ENCODE measurements at places on chromosomes 5 and 9. TPM values are rescaled to one million over a fixed set of nuclear protein-coding genes. Genes with fewer than 3 reads are reported as not detected.
A peak's percentile ranks its signal among the peaks of the same experiment; 100 is the strongest.

Gene HACD4
- 6.7 TPM for total RNA-seq

DNA sequence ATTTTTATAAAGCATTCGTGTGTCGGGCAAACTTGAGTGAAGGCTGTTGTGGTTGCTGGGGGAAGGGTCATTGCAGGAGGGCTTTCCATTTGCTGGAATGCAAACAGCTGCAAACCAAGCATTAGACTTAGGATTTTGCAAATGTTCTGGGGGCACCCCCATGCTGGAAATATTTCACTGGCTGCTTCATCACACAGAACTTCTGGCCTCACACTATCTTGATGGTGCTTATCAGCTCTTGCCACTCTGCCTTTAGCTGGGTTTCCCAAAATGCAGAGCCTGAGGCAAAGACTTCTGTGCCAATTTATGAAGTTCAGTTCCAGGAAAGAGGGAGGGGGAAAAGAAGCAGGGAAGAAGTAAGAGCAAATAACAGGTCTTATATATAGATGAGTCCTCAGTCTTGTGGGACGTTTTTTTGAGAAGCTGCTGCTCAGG lies 8.6 kb upstream of the COL15A1 start:
- no peak for DNase-seq

DNA sequence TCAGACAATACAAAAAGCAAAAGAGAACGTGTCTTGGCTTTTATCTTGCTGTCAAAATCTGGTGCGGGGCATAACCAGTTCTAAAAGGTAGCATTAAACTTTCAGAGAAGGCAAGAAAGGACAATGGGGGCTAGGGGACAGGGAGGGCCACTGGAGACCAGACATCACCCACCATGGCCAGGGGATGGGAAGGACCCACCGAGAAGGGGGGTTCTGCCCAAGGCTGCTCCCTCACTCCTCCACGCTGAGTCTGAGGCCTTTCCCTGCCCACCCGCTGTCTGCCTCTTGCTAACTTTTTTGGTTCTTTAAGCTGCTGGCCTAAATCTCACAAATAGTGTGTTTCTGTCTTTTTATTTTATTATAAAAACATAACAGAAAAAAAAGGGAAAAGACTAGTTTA lies 33.6 kb downstream of the ATPSCKMT start:
- DNase-seq: no peak

Gene ACTBL2
- 0.30 TPM for total RNA-seq

DNA sequence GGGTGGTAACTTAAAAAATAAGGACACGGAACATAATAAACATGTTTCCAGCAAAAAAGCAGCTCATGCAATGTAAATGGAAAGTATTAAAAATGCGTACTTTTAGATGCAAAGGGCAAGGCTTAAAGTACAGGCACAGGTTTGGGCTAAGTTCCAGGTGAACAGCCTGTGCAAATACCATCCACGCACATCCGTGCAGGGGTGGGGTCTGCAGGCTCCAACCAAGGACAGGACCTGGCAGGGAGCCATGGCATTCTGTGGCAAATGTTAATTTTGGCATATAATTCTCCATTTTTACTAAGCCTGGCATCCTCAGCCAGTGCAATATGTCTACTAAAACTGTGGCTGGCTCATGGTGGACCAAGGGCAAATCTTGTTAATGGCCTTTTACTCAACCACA lies 365.8 kb upstream of the DAP start:
- DNase-seq: no peak

DNA sequence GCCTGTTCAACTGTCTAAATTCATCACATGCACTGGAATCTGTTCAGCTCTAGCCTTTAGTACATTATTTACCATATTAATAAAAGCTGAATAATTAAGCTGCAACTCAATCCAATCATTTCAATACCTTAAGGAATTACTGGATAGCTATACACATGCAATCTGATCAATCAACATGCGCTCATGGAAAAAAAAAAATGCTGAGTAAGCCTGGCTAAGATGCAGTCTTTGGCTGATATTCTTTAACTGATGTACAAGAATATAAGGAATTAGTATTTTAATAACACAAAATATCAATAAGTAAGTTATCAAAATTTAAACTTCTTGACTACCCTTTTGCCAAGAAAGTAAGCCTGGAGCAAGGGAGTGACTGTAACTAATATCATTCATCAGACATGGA lies 15.9 kb downstream of the EFNA5 start:
- DNase-seq: no peak

- no peak for DNase-seq
Measured at GRCh38 chr9:120258096-120258495, 321.9 kb downstream of the CDK5RAP2 start.

GRCh38 chr9:108551030-108551841 lies 304.6 kb downstream of the ACTL7B start:
- peak; percentile 78 for DNase-seq

- DNase-seq: no peak
Measured at GRCh38 chr9:78400496-78400895, 103.6 kb downstream of the PSAT1 start.

DNA sequence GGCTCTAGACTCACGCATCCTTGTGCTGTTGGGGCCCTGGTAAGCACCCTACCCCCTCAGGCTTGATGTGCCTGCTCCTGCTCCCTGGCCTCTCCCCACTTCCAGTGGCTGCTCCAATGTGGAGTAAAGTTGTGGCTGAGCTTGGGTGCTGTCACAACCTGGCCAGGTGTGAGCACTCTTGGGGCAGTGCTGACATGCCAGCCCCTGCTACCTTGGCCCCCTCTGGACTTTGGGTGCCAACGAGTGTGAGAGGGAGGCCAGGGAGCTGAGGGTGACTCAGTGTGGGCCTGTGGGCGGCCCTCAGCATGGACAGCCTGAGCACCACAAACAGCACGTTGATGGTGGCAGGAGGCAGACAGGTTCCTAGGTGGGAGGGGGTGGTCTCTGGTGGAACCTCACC lies 870.2 kb upstream of the C9orf72 start:
- no peak for DNase-seq

- DNase-seq: no peak
Measured at GRCh38 chr5:167802755-167803431, 488.6 kb upstream of the WWC1 start.

Gene VLDLR
- total RNA-seq: 0.13 TPM

Gene TAF11L5
- not detected for total RNA-seq

Gene MTAP
- total RNA-seq: 133 TPM

GRCh38 chr5:157352756-157353340 lies 86.9 kb downstream of the CYFIP2 start:
- DNase-seq: no peak

- DNase-seq: no peak
Measured at GRCh38 chr9:72583370-72583769, 62.0 kb downstream of the TMC1 start.

- DNase-seq: peak; percentile 84
Measured at GRCh38 chr9:133199648-133200321, 9.3 kb downstream of the OBP2B start.

Gene TPRN
- 6.2 TPM for total RNA-seq

Data from MG63 (cell line).